ENCODE measurements at places on chromosomes 4 and X.

- peak; percentile 18 for DNase-seq
These were observed 7.7 kb upstream of the STX18 start for GRCh38 chr4:4549534-4549933.

GRCh38 chrX:63930140-63930539 lies 145.1 kb upstream of the ARHGEF9 start:
- DNase-seq: no peak

DNA sequence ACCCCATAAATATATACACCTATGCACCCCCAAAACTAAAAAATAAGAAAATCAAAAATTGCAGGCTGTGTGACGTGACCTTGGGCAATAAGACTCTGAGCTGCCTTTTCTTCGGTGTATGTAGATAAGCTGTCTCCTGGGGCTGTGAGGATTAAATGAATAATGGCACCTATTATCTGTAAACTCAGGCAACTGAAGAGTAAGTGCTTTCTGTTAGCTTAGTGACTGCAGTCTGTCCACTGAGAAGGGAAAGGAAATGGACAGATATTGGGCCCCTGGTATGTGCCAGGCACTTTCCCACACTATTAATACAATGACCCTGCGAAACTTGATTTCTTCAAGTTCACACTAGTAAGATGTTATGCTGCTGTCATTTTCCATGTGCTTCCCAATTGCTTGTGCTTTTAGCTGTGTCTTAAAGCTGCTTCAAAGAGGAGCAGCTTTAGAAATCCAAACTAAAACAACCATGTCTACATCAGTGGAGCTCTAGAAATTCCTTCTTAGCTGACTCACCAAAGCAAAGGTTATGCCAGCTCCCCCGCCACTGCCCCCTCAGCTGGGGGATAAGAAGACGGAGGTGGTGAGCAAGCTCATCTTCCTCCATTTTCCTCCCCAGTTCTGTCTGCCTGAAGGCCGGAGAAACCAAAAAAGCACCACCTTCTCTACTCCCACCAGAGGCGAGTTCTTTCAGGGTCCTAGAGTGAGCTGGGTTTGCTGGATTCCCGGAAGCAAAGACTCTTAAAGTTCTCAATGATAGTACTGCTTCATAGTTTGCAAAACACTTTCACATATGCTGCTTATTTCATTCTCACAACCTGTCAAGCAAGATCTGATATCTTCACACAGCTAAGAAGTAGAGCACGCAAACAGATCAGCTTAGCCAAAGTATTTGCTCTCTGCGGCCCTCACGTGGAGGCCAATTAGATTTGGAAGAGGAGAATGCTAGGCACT lies 8.8 kb upstream of the DGAT2L6 start:
- peak; percentile 40 for DNase-seq

GRCh38 chr4:113285501-113285900 lies 236.0 kb downstream of the ANK2 start:
- no peak for DNase-seq

DNA sequence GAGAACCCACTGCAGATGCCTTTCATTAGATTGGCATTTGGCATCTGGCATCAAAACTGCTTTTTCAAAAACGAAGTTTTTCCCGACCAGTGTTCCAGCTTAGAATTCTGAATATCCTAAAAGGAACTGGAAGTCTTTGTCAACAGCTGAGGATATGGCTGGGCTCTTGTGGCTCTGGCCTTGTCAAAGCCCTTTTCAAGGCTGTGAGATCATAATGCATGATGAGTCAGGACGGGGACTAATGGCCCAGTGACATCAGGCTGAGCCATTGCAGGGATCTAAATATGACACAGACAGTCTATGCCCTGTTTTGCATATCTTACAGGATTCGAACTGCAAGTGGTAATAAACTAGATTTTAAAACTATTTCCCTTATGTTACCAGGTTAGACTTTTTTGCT lies 306.4 kb downstream of the PTTG2 start:
- DNase-seq: peak; percentile 29

GRCh38 chr4:98739751-98740150 lies 81.3 kb upstream of the TSPAN5 start:
- DNase-seq: no peak

DNA sequence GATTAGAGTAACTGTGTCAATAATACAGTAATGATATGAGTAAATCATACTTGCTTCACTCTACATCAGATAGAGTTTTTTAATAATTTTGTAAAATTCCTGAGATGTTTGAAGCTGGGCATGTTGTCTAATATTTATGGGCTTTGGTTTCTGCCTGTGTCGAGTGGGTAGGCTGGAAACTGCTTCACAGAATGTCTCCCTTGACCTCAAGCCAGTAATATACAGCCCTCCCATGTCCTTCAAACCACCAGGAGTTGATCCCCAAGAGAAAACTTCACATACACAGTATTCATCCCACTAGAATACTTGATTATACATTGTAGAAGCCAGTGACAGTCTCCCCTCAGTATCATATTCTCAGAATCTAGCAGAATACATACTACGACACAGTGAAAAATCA lies 284.8 kb upstream of the TENM3 start:
- DNase-seq: no peak

GRCh38 chr4:85963231-85963630 lies 396.6 kb downstream of the MAPK10 start:
- DNase-seq: no peak

- DNase-seq: no peak
These were observed 58.3 kb downstream of the PAQR3 start for GRCh38 chr4:78880874-78881492.
